ENCODE measurements at places on chromosomes 11 and 22.

- DNase-seq: no peak
Measured at GRCh38 chr11:128624269-128625175, 37.2 kb upstream of the ETS1 start.

GRCh38 chr11:44743959-44744557, 17.3 kb downstream of the TSPAN18 start:
- no peak for DNase-seq

DNA sequence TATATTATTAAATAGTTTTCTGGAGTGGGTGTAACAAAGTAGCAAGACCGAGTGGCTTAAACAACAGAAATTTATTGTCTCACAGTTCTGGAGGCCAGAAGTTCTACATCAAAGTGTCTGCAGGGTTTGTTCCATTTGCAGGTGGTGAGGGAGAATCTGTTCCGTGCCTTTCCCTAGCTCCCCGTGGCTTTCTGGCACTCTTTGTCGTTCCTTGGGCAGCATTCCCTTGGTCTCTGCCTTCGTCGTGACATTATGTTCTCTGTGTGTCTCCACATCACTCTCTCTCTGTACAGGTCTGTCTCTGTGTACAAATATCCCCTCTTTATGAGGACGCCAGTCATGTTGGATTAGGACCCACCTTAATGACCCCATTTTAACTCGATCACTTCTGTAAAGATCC, 38.2 kb downstream of the LDLRAD3 start:
- no peak for DNase-seq

GRCh38 chr11:126791446-126791845, 209.1 kb downstream of the KIRREL3 start:
- no peak for DNase-seq

GRCh38 chr11:74819400-74819799, 70.8 kb downstream of the RNF169 start:
- DNase-seq: no peak

DNA sequence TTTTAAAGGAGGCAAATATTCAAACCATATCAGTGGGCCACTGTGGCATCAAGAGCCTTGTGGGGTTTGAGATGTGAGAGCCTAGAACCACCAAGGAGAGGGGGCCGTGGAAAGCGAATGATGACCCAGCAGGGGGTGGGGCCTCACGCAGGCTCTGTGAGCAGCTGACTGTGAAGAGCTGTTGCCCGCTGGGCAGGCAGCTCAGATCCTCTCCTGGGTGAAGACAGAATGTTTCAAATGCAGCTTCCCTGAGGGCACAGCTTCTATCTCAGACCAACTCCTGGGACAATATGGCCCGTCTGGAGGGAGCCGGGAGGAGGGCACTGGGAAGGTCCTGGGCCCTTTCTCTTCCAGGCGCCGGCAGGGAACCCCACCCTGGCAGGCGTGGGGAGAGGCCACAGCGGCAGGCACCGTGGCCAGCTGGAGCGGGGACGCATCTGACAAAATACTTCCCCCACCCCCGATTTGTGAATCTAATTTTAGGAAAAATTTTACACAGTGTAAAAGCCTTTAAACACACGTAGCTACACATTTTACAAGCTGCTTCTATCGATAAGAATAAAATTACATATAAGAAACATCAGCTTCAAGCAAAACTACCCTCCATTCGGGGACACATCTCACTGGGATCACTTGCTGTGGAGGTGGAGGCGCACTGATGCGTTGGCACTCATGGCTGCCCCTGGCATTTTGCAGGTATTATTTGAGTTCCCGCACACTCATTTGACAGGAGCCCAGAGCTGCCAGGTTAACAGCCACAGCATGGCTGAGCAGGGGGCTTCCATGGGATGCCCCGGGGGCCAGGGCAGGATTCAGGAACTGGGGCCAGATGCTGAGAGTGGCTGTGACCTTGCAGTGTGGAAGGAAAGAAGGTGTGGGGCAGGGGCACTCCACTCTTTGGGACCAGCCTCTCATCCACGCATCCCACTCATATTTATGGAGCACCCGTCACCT, 40.3 kb downstream of the PARVG start:
- no peak for DNase-seq

GRCh38 chr22:19959043-19959586, 17.5 kb upstream of the TXNRD2 start:
- no peak for DNase-seq

DNA sequence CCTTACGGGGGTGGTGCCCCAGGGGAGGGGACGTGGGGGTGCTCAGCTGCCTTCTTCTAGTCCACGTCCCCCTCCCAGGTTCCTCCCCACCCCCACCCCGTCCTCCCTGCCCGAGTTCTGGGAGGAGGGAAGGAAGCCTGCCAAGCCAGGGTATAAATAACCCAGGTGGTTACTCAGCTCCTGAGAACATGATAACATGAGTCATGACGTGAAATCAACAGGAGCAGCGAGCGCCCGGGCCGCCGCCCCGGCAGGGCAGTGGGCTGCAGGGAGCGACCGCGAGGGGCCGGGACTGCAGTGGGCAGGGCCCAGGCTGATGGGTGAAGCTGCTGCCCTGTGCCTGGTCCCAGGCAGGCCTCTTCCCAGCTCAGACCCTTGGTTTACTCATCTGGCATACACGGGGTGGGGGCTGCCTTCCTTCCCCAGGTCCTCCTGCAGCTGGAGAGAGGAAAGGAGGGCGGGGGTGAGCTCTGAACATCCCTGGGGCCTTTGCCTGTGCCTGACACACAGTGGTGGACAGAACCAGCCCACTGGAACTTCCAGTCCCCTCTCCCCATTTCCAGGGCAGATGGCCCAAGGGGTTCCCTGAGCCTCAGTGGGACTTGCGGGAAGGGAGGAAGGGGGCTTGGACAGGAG, 8.8 kb upstream of the PDGFB start:
- no peak for DNase-seq

DNA sequence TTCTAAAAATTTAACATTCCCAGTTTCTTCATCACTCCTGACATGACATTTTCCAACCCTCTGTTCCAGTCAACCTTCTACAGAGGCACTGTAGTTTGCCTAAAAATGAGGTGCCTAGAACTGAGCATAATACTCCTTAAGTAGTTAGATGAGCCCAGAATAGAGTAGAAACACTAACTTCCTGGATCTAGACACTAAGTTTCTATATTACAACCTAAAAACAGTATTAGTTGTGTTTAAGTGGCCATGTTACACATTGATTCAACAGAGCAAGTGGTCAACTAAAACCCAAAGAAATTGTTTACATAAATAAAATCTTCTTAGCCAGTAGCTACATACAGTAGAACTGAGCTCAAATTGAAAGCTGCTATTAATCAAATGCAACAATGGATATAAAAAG, 1.3 kb downstream of the HPS5 start:
- DNase-seq: no peak

DNA sequence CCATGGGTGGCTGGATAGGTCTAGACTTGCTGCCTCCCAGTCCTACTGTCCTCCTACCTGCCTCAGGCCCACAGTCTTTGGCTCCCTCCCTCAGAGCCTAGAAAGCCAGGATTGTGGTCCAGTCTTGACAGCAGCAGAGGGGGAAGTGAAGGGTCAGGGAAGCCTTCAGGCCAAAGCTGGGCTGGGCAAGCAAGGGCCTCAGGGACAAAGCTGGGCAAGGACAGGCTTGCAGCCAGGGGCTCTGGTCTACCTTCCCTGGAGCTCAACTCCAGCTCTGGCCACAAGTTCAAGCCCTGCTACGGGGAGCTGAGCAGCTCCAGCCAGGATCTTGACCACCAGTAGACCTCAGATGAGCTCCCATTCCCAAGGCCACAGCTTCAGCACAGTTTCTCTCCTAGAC, 14.9 kb downstream of the LMO1 start:
- DNase-seq: no peak

DNA sequence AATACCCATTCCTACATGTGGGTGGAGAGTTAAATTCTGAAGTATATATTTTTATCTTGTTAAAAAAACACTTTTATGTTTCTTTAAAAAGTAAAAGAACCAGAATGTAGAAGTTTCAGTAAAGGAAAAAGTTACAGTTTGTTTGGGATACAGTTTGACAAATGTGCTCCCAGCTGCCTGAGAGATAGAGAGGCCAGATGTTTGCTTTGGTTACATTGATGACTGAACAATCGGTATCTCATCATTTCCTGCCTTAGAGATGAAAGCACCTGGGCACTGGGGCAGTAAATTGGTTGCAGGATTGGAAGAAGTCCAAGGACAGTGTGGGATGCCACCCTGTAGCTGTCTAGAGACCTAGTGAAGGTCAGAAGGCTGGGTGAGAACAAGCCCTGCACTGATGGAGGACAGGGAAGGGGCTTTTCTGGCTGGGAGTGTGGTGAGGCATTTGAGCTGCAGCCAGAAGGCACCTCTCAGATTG, 16.6 kb downstream of the MED15 start:
- DNase-seq: no peak

DNA sequence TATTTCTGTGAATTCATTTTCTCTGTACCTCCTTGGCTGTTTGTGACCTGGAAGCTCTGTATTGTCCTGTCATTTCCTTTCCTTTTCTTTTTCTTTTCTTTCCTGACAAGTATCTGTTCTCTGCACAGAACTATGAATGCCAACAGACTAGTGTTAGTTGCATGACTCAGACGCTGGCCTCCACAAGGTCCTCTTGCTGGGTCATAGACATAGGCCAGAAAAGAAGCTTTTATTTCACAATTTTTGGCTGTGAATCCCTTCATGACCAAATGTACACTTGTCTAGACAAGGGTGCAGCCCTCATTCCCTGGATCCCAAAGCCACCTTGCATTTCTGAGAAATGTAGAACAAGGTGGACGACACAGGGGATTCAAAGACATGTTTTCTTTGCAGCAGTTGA, 104.1 kb upstream of the MTNR1B start:
- DNase-seq: no peak

- no peak for DNase-seq
Measured at GRCh38 chr11:81870066-81870412, 863.6 kb downstream of the FAM181B start.

GRCh38 chr22:39746600-39747262, 146.8 kb downstream of the ENTHD1 start:
- no peak for DNase-seq

GRCh38 chr11:86524620-86525352, 147.6 kb downstream of the ME3 start:
- DNase-seq: no peak

DNA sequence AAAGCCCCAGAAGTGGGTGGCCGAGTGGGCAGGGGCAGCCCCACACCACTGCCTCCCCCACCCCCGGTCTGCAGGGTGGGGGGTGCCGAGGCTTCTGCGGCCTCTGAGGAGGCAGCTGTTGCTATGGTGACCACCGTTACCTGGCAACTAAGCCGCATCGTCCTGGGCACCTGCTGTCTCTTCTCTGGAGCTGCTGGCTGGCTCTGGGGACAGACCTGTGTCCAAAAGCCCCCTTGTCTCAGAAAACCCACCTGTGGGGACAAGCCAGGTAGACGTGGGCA, 79.9 kb upstream of the PRR5 start:
- no peak for DNase-seq

GRCh38 chr11:20289732-20290131, 73.8 kb upstream of the HTATIP2 start:
- DNase-seq: no peak
